Left renal cortex interstitium (tissue), 4 donors: ENCODE measurements at places on chromosomes 16 and 17. TPM values are rescaled to one million over a fixed set of nuclear protein-coding genes. Genes with fewer than 3 reads are reported as not detected.

SLC6A4 gene
- polyA plus RNA-seq: 0.68 TPM

TBX6 gene
- 1.5 TPM for polyA plus RNA-seq

GABARAP gene
- polyA plus RNA-seq: 411 TPM

FA2H gene
- 4.6 TPM for polyA plus RNA-seq

C17orf113 gene
- 6.4 TPM for polyA plus RNA-seq

CCDC78 gene
- 3.9 TPM for polyA plus RNA-seq

TSPAN10 gene
- 3.3 TPM for polyA plus RNA-seq

LPO gene
- polyA plus RNA-seq: 0.16 TPM

TLCD3B gene
- 1.8 TPM for polyA plus RNA-seq

CFAP97D1 gene
- polyA plus RNA-seq: 0.09 TPM

SLC52A1 gene
- 0.25 TPM for polyA plus RNA-seq

RGS11 gene
- polyA plus RNA-seq: 1.3 TPM

CDRT15 gene
- 1.3 TPM for polyA plus RNA-seq

ADAM11 gene
- polyA plus RNA-seq: 2.3 TPM
